ENCODE measurements at places on chromosomes 11 and 22.

GRCh38 chr22:46652847-46653331 lies 32.7 kb downstream of the GRAMD4 start:
- no peak for DNase-seq

GRCh38 chr11:14589421-14589820 lies 54.2 kb upstream of the PDE3B start:
- DNase-seq = no peak

- no peak for DNase-seq
These were observed 475.9 kb downstream of the BRD1 start for GRCh38 chr22:49351761-49352227.

GRCh38 chr11:70397983-70398833 lies at the start of gene CTTN:
Gene CTTN (plus strand): TSS chr11:70398529. CDS start chr11:70407298, 8,769 bp downstream.
- peak; percentile 66 for DNase-seq

DNA sequence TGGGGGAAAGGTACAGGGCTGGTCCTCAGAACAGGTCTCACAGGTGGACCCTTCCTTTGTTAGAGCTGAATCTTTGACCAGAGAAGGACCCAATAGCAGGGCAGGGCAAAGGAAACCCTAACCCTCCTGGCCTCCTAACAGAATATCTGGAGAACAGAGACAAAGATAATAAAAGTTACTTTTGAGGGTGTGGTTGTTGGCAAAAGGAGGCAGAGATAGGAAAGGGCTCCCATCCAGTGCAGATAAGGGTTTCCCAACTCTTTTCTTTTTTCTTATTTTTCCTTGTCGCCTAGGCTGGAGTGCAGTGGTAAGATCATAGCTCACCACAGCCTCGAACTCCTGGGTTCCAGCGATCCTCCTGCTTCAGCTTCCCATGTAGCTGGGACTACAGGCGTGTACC lies 11.9 kb downstream of the PCSK7 start:
- no peak for DNase-seq

- no peak for DNase-seq
These were observed 45.9 kb upstream of the ARHGAP32 start for GRCh38 chr11:129237880-129238638.

DNA sequence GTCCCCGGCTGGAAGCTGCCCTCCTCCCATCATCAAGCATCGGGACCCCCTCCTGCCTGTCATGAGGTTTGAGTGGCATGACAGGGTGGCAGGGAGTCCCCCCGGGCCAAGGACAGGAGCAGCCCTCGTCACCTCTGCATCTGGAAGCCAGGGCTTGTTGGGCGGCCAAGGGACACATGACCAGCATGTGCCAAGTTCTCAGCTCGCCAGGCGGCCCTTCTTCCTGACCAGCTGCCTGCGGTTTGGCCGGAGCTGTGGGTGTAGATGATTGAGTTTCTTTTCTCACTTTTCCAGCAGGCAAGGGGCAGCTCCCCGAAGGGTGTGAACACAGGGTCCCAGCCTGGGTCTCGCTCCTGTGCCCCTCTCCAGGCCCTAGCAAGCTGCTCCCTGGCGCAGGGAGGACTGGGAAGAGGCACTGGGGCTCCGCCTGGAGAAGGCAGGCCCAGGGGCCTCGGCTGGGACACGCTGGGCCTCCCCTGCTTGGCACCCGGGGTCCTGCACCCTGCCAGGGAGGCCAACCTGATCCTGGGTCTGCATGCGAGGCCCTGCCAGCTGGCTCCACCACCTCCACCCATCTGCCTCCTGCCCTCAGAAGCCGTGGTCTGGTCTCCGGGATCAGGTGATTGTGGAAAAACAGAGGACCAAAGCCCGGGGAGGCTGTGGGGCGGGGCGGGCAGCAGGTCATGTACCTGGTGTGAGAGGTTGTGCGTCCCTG lies 13.4 kb downstream of the ARHGAP8 start:
- DNase-seq = no peak

- DNase-seq = no peak
These were observed 222.5 kb downstream of the DSCAML1 start for GRCh38 chr11:117574551-117574950.

DNA sequence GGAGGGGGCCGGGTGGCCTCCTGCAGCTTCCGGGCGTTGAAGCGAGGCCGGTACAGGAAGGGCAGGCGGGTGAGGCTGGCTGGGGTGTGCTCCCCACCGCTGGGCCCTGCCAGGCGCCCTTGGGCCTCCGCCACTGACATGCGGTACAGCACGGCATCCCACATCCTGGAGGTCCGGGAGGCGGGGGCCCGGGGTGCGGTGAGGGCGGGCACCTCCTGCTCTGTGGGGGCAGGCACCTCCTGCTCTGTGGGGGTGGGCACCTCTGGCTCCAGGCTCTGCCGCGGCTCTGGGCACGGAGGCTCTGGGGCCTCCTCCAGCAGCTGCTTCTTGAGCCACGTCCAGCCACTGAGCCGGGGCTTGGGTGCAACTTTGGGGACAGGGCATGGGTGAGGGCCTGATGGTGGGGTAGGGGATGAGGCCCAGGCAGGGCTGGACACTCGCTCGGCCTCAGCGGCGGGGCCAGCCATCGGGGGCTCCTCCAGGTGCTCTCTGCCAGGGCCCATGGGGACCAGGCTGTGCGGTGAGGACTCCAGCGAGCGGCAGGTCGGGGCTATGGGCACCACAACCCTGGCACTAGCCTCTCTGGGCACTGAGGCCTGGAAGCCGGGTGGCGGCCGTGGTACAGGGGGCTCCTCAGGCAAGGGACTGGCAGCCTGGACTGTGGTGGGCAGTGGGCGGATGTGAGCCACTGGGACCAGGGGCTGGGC lies 2.3 kb downstream of the PRR33 start:
- peak; percentile 90 for DNase-seq

DNA sequence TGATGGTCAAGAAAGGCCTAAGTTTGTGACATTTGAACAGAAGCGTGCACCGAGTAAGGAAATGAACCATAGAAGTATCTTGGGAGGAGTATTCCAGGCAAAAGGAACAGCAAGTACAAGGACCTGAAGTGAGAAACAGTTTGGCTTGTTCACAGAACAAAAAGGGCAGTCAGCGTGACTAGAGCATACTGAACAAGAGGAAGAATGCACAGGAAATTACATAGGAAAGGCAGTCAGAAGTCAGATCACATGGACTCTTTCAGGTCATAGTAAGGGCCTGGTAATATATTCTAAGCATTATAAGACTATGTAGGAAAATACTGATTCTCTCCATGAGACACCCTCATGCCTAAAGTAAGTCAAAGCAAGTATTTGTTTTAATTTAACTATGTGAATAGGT lies 52.3 kb upstream of the GAB2 start:
- no peak for DNase-seq

GRCh38 chr11:26914968-26915367 lies 78.9 kb upstream of the FIBIN start:
- no peak for DNase-seq

- DNase-seq = no peak
These were observed 23.6 kb downstream of the HIRA start for GRCh38 chr22:19407649-19408606.

DNA sequence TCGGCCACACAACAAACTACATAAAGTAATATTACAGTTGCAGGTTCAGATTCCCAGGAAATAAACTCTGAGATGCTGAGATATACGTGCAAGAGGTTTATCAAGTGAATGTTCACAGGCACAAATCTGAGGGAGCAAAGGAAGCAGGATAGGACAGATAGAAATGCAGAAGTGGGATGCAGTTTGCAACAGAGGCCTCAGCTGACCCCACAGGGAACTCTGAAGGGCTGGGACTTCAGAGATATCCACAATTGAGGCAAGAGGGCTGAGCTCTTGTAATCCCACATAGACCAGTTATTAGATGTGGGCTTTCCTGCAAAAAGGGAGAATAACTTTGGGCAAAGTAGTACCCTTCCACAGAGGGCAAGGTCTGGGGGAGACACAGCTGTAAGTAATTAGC lies 25.4 kb upstream of the ARHGAP20 start:
- DNase-seq = no peak

DNA sequence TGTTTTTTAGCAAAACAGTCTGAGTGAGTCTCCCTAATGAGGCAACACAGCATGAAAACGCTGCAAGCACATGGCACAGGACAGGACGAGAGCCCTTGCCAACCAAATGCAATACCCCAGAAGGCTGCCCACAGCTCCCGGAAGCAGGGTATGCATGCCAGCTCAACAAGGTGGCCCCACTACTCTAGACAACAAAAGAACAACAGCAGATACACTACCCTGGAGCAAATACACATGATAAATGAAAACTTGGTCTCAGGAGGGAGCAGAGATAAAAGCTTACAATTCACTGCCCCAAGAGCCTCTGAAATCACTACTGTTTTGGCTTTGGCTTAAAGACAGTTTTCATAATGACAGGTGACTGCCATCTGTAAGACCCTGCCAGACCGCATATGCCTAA lies 785.4 kb upstream of the API5 start:
- DNase-seq = no peak

DNA sequence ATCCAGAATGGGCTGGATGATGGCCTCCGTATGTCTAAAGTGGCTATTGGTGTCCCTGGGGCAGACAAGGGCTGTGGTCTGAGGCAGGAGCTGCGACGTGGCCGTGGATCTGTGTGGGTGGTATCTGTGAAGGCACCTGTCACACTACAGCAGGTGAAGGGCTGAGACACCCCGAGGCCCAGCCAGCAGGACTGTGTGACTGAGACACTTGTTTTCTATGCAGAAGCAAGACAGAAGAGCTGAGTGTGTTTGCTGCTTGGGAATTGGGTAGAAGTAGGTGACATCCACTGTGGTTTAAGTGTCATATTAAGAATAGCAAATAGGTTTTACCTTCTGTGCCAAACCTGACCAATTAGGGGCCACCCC lies 35.0 kb downstream of the AMPD3 start:
- DNase-seq = no peak

GRCh38 chr22:39254122-39254521 lies 9.3 kb upstream of the PDGFB start:
- DNase-seq = no peak

DNA sequence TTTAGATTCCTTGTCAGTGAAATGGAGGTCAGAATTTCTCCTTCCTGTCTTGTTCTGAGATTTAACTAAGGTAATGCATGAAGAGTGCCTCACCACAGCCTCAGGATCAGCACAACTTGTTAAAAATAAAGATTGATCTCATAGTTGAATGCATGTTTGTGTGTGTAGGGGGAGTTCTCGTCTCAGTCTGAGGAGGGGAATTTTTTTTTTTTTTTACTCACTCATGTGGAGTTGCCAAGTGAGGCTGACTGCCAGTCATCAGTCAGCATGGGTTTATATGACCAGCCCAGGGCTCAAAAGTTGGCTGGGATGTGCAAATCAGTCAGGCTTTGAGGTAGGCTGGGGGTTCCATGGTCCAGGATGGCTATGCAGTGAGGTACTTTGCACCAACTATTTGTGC lies 113.2 kb downstream of the FANCF start:
- DNase-seq = no peak

- no peak for DNase-seq
These were observed 1077.9 kb downstream of the DLG2 start for GRCh38 chr11:84549217-84549616.

DNA sequence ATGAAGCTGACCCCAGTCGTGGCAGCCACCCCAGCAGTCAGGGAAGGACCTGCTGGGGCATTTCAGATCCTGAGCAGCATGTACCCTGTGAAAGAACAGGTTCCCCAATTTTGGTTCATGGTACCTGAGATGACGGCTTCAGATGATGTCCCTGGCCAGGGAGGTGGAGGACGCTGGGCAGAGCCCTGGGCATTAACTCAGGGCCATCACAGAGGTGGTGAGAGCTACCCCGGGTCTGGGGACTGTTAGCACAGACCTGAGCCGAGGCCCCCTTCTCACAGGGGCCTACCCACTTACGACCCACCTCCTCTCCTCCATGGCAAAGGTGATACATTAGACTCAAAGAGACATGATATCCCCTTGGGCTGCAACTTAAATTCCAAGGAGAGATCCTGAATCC lies 68.1 kb downstream of the CDKN1C start:
- DNase-seq = no peak

- no peak for DNase-seq
These were observed 69.2 kb upstream of the LMO1 start for GRCh38 chr11:8332891-8333290.

DNA sequence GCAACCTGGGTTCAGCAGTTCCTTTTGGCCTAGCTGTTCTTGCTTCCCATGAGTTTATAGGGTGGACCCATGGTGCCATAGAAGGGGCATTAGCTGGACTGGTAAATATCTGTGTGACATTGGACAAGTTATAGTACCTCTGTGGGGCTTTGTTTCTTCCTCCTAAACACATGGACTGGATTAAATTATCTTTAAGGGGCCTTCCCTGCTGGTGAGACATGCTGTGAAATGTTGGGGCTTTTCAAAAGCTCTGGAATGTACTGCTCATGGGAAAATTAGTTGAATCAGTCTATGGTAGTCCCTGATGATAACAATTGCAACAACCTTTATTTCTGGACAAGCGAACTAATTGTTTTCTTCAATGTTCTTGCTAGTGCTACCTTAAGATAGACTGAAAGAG lies 276.2 kb downstream of the BLID start:
- DNase-seq = no peak

- no peak for DNase-seq
These were observed 837 bp upstream of the PLAAT5 start for GRCh38 chr11:63491636-63492372.

- DNase-seq = no peak
These were observed 90.9 kb upstream of the TP53I11 start for GRCh38 chr11:45041596-45041995.

DNA sequence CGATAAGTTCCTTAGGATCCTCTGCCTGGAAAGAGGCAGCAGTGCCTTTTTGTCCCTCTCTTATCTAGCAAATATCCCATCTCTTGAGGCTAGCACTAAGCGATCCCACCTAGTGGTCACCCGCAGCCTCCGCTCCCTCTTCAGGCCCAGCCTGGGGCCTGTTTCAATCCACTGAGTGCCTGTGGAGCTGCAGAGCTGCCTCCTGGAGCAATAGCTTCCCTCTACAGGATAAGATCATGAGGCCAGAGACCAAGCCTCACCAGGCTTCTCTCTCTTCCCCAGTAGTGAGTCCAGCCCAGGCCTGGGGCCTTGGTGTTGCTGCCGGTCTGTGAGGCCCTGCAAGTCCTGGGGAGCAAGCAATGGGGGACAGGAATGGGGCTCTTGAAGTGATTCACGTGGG lies 65.8 kb downstream of the SLC22A12 start:
- no peak for DNase-seq

- DNase-seq = no peak
These were observed 561.0 kb downstream of the INSC start for GRCh38 chr11:15675683-15676082.

DNA sequence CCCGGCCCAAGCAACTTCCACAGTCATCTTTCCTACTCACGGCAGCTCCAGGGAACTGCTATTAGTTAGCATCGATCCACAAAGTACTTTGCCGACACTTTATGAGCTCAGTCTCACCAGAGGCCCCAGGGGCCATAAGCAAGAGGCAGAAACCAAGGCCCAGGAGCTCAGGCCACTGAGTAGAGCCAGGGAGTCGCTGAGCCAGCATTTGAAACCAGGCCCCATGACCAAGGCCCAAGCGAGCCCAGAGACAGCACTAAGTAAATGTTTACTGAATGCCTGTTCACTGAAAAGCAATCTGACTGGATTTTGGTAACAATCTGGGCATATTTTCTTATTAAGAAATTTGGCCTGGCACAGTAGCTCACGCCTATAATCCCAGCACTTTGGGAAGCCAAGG lies 43.3 kb downstream of the ARRB1 start:
- DNase-seq = no peak

All from CD4-positive, alpha-beta T cell treated with Interleukin-6 for 4 hours (primary cell).